Posterior cingulate gyrus (tissue), 11 donors: ENCODE measurements at places on chromosomes 11 and 22.

- DNase-seq, result no peak
Observed at GRCh38 chr11:87832211-87832610, 343.0 kb downstream of the RAB38 start.

- DNase-seq, result peak; percentile 60
Observed at GRCh38 chr22:24005201-24005600, at the start of gene GSTT4. GSTT4 (minus strand) TSS chr22:24005453; CDS start chr22:24005356, 97 bp downstream.

GRCh38 chr11:69138265-69138664 lies 17.5 kb upstream of the SMIM38 start:
- DNase-seq, result no peak

DNA sequence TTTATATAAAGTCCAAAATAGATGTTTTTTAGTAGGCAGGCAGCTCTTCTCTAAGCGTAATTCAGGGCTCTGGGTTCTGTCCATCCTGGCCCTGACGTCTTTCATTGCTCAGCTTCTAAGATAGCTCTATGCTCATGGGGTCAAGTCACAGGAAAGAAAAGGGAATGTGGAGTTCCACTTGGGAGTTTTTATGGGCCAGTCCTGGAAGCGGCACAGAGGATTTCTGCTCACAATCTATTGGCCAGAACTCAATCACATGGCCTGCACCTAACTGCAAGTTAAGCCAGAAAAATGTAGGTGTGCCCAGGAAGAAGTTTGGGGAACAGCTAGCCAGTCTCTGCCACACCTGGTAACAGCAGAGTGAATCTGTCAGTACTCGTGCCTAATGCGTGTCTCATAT lies 7.4 kb upstream of the ZBTB16 start:
- DNase-seq, result no peak

- DNase-seq, result peak; percentile 71
Observed at GRCh38 chr11:22634897-22635629, 9.4 kb upstream of the FANCF start.

GRCh38 chr11:28981381-28981780 lies 873.2 kb downstream of the METTL15 start:
- DNase-seq, result no peak

GRCh38 chr11:28346721-28347120 lies 238.5 kb downstream of the METTL15 start:
- no peak for DNase-seq

DNA sequence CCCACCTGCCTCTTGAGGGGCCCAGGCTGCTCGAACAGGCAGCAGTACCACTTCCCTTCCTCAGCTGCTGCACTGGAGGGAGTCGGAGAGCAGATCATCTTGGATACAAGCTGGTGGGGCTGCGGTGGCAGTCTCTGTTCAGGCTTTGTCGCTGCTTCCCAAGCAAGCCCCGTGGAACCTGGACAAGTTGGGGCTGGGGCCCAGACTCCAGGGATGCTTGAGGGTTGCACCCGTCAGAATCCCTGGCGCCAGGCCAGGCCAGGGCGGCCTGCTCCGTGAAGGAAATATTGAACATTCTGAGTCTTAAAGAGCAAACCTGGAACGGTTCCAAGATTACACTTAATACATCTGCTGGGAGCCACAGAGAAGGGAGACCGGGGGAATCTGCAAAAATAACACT lies 310.1 kb upstream of the SORL1-AS1 start:
- DNase-seq, result no peak

GRCh38 chr11:10456519-10456918 lies 1.5 kb downstream of the AMPD3 start:
- peak; percentile 86 for DNase-seq

DNA sequence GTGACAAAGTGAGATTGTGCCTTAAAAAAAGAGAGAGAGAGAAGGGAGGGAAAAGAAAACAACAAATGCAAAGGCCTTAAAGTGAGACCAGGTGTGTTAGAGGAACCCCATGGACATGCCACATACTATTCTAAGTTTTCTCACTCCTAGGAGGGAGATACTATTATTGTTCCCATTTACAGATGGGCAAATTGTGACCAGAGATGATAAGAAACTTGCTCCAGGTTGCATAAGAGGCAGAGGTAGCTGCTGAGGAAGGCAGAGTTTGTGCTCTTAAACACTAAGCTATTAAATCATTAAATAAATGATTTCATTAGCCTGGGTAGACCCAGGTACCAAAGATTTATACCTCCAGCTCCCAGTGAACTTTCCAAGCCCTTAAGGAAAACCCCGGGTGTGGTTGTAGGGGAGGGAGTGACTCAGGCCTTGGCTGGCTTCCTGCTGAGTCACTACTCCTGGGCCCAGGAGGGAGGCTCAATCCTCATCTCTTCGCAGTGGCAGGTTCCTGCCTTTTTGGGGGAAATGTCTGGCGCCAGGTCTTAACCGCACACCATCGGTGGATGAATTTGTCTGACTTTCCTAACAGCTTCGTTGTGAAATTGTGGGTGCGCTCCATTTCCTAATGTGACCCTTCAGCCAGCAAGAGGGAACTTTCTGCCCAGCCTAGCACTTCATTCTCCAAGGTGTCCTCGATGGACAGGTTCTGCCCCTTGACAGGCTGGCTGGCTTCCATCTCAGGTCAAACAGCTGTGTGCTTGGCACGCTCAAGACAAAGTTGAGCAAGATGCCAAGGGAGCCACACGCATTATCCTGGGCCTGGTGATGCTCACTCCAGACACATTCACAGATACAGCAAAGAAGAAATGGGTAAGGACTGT lies 33.4 kb upstream of the PTPRJ start:
- DNase-seq, result no peak

- DNase-seq, result no peak
Observed at GRCh38 chr11:34344768-34345539, 12.9 kb downstream of the ABTB2 start.

DNA sequence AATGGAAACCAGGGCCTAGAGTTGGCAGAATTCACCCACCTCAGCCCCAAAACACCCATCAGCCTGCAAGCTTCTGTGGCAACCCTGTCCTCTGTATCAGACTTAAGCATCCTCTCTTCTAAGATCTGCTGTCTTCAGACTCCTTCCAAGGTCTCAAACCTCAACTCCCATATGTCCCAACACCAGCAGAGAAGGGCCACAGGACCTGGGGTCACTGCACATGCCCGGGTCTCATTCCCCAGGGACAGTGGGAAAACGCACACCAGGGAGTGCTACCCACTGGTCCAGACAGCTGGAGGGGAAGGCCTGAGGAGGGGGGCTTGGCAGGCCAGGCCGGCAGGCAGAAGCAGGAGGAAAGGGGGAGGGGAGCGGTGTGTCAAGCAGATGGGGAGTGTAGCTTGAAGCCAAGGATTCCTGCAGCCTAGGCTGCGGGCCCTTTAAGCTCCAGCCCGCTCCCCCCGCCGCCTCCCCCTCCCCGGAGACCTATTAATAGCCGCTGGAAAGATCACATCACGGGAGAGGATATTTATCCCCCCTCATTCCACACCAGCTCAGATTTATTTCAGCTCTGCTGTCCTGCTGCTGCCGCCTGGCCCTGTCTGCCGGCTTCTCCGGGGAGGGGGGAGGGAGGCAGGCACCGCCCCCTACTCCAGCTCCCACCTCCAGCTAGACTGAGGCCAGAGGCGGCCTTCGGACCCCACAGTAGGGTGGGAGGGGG lies 16.7 kb downstream of the BCL9L start:
- peak; percentile 58 for DNase-seq

- no peak for DNase-seq
Observed at GRCh38 chr11:61172356-61172755, 11.1 kb upstream of the VPS37C start.

DNA sequence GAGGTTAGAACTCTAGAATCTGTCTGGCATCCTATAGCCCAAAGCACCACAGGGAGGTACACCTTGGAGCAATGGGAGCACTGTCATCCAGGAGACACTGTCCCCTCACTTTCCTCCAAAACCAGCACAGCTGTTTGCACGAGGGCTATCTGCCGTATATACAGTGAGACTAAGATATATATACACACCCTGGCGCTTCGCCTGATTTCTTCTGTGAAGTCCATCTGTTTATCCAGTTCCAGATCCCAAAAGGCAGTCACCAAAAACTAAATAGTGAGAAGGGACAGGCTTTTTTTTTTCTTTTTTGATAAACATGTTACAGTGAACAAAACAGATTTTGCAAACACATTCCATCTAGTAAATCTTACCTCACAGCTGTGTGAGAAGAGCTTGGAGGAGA lies 68.5 kb downstream of the ARFGAP2 start:
- no peak for DNase-seq

GRCh38 chr11:32527261-32528175 lies 56.1 kb upstream of the EIF3M start:
- no peak for DNase-seq

GRCh38 chr22:17949642-17950473 lies 74.5 kb downstream of the MICAL3 start:
- DNase-seq, result no peak

DNA sequence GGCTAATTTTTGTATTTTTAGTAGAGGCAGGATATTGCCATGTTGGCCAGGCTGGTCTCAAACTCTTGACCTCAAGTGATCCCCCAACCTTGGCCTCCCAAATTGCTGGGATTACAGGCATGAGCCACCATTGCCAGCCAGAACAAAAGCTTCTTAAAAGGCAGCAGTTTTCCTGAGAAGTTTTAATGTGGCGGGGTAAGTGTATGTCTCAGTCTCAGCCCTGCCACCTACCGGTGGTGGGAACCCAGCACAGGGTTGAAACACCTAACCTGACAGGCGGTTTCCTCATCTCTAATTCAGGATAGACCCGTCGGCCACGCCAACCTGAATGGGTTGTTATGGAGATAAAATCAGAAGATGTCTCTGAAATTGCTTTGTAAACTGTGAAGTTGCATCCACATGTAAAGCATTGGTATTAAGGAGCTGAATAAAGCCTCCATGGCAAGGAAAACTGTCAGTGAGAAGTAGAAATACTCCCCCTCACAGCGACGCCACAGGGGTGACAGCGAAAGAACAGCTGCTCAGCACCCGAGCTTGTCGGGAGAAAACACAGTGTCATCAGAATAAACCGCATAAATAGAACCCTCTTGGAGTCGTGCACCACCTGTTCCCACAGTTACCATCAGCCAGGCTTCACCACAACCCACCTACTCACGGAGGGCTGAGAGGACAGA lies 165.9 kb upstream of the NCAM1 start:
- DNase-seq, result peak; percentile 55

- DNase-seq, result peak; percentile 82
Observed at GRCh38 chr22:30277547-30278344, 11.1 kb upstream of the OSM start.

GRCh38 chr11:34223021-34223813 lies 117.8 kb downstream of the NAT10 start:
- DNase-seq, result no peak

DNA sequence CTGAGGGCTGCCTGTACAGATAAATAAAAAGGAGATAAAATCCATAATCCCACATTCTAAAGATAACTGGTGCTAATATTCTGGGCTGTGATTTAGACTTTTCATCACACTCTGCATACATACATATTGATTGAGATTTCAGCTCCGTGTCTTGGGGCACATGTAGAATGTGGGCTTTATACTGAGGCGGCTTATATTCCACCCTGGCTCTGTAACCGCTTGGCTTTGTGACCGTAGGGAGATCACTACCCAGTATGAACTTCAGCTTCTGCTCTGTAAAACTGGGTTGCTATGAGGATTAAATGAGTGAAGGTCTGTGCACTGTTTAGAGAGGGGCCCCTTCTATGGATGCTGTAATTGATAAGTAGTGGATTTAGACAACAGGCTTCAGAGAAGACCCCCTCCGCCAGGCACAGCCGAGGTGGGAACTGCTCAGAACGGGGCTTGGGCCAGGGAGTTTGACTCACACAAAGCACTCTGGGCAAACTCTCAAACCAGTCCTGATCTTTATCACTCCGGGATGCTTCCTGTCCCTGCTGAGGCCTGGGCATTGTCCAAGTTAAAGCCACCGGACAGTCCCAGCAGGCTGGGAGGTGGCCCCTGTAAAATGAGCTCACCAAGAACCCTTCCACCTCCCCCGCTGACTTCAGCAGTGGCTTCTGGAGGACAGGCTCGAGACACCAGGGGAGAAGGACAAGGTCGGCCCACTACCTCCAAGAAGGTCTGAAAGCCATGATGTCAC lies 17.2 kb downstream of the KIAA1671 start:
- DNase-seq, result no peak

- DNase-seq, result no peak
Observed at GRCh38 chr11:63961608-63962412, 12.6 kb upstream of the COX8A start.

- DNase-seq, result no peak
Observed at GRCh38 chr11:64918017-64918416, 1.0 kb upstream of the ATG2A start.
